ENCODE measurements at places on chromosomes 5 and 9.

GRCh38 chr5:179974946-179975712 lies 67.4 kb upstream of the TBC1D9B start:
- peak; percentile 42 for DNase-seq

DNA sequence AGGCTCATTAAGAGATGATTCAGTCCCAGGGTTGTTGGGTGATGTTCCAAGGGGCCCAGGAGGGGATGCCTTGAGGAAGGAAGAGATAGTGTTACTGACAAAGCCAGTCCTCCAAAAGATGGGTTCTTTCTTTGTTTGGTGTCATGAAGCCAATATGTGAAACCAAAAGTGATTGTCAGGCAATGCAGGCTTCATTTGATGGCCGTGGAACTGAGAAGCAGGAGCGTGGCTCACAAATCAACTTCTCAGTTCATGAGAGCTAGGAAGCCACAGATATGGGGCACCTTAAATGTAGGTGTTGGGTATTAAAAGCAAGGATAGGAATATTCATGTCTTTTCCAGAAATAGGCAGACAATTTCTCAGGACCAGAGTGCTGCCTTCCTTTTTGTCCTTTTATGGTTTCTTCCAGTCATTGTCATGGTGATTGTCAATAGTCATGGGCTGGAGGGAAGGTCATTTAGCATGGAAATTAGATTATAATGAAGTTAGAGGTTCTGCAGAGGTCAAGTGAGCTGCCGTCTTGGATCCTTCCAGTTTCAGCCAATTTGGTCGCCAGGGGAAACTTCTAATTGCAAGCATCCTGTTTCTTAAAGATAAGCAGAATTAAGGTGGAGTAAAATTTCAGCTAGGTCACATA lies 393.0 kb downstream of the NTRK2 start:
- DNase-seq = no peak

DNA sequence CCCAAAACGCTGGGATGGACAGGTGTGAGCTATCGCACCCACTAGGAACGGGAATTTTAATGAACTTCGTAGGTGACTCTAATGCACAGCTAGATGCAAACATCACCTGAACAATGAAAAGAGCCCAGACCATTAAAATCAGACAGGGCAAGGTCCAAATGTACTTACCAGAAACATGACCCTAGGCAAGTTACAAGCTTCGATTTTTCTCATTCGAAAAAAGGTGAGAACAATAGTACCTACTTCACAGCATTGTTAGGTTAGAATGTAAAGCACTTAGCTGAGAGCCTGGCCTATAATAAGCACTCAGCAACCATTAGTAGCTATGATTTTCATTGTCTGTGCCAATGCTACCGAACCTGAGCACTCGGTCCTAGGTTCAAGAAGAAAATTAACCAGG lies 5.8 kb upstream of the KLHL3 start:
- DNase-seq = no peak

- no peak for DNase-seq
These were observed 2.9 kb upstream of the CAMSAP1 start for GRCh38 chr9:135910216-135910615.

DNA sequence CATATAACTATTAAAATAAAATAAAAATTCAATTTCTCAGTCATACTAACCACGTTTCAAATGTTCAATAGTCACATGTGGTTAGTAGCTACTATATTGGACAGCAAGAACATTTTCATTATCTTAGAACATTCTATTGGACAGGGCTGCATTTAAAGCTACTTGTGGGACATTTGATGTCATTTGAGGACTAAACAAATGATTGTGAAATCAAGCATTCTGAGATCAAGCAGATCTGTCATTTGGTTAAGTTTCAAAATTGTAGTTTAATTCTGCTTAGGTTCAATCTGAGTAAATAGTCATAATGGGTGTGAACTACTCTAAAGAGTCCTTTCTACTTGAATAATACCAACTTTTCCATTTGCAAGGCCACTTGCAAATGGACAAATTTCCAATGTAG lies 226.9 kb upstream of the C9orf72 start:
- no peak for DNase-seq

Data from renal pelvis (tissue), 12 donors.